ENCODE measurements at places on chromosomes 7 and 10.

- DNase-seq, result no peak
Measured at GRCh38 chr7:20793248-20793647, 6.6 kb upstream of the SP8 start.

DNA sequence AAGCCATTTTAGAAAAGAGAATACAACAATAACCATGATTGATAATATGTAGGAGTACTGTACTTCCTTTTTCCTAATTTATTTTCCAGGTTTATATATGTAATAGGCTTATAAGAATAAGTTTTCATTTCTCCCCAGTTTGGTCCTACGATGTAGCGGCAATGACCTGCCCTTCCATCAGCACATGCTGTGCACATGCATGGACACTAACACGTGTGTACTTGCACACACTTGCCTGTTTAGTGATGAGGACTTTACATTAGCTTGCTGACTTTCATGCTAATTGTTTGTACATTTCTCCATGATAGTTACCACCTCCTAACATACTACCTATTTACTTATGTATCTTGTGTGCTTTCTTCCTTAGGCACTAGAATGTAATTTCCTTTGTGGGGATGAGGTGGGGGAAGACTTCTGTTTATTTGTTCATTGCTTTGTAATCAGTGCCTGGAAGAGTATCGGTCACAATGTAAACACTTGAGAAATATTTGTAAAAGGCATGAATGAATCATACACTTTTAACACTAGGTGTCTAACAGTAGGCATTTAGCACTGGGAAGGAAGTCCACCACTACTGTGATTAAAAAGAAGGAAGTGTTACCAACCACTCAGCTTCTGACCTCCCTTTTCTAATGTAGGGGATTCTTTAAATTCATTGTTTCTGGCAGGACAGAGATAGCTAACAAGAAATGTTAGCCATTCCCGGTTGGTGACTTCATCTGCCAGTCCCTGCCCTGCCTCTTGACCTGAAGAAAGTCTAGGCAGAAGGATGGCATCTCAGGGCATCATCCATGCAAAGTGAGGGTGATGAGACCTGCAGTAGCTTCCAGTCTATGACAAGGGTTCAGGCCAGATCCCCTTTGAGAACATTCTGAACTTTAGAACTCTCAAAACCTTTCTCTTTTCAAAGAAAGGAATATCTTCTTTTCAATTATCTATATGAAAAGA is 120.2 kb upstream of the RAB18 start:
- no peak for DNase-seq

GRCh38 chr10:77392851-77393250 is 244.8 kb downstream of the KCNMA1 start:
- DNase-seq, result no peak

DNA sequence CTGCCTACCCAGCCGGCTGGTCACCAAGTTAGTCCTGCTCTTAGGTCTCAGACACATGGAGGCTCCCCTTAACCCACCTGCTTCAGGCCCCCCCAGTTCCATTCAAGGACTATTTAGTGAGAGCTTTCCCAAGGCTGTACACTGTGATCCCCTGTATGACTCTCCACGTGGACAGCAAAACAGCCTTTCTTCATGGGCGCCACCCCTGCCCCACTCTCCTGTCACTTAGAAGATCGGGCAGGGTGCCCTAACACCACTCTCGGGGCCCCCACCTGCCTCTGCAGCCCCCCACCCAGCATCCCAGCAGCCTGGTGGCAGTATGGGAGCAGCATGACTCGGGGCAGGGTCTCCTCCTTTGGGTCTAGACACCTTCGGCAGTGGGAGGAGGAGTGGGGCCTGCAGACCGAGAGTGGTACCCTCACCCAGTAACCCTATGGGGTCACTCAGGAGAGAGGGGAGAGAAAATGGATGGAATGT is 116.6 kb downstream of the PTPN20 start:
- DNase-seq, result peak; percentile 56

- no peak for DNase-seq
Measured at GRCh38 chr7:130669085-130669700, 645 bp upstream of the COPG2 start.
